T-helper 9 cell (primary cell): ENCODE measurements at places on chromosomes 4 and X.

GRCh38 chr4:184994623-184995010, 23.7 kb upstream of the HELT start:
- DNase-seq, result no peak

DNA sequence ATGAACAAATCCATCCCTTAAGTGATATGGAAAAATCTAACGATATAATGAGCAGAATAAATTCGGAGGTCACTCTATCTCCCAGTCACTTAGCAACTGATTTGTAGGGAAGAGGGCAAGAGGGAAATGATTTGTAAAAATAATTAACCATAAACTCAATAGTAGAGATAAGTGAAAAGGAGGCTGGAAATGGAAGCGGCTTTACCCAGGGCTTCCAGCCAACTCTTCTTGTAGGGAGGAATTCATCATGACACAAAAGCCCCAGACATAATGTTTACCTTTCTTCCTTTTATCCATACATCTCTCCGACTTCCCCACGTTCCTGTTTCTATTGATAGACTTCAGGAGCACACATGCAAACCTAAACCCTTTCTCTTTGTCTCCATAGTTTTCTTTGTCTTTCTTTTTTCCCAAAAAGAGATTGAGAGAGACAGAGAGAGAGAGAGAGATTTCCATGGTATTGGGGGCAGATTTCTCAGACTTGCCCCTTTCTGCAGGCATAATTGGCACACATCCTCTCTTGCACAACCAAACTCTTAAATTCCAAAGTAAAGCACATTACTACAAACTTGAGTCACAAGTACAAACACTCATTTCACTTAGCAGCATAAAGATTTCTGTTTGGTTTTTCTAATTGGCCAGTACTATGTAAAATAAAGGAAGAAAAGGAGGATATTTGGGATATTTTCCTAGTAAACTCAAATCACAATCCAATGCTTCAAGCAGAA, 140.9 kb downstream of the MAPK10 start:
- DNase-seq, result no peak

GRCh38 chr4:72326692-72327632, 242.1 kb downstream of the ADAMTS3 start:
- DNase-seq, result no peak

- no peak for DNase-seq
Measured at GRCh38 chrX:19121898-19122640, at the start of gene ADGRG2. Gene ADGRG2, minus strand, starts transcription at chrX:19122468. Its CDS starts 53,634 bp downstream, at chrX:19068834.

DNA sequence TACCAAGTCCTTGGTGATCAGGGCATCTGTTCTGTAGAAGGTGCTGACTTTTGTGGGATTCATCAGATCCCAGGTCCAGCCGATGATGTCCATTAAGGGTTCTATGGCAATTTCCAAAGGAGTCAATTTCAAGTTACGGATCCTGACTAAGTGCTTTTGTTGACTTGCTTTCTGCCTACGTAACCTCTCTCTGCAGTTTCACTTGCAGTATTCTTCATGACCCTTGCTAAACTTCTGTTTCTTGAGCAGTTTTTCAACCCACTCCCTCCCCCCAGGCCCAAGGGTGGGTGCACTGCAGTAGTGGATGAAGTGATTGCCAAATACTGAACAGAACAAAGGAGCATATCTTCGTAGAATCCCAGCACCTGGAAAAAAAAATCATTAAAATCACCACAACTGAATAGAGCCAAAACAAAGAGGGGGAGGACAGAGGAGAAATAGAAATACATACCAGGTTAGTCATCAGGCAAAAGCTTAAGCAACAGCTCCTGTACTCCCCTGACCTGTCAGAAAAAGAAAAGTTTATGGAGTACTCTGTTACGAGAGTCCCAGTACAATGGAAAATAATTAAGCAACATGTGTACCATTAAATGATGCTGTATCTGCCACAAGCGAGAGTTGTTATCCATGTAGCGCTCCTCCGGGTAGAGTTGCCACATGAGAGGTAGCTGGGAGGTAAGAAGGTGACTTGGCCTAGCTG, 5.8 kb downstream of the CMC4 start:
- no peak for DNase-seq

- no peak for DNase-seq
Measured at GRCh38 chr4:24172406-24172805, 282.6 kb upstream of the PPARGC1A start.

GRCh38 chr4:29009908-29010307, 1710.3 kb upstream of the PCDH7 start:
- no peak for DNase-seq

- no peak for DNase-seq
Measured at GRCh38 chr4:78512357-78512920, 39.1 kb upstream of the ANXA3 start.
